ENCODE measurements at places on chromosomes 4 and X. TPM values are rescaled to one million over a fixed set of nuclear protein-coding genes. Genes with fewer than 3 reads are reported as not detected.

DNA sequence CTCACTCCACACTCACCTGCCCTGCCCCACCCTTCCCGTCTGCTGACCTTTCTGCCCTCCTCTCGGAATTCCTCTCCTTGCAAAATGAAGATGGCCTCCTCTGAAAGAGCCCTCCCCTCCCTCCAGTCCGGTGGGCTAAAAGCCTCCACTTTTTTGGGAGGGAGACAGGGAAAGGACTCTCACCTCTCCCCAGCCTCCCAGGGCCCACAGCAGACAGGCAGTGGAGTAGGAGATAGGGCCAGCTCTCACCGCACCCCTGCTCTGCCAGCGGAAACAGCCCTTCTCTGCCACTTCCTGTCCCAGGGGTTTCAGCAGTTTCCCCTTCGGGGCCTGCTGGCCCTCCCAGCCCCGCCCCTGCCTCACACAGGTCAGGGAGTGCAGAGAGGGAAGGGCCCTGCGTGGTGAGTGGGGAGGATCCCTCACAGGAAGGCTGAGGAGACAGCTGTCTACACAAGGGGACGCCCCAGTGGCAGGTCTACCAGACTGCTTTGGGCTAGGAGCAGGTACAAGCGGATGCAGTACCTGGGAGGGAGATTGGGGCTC, 18.2 kb downstream of the ELF4 start:
- no peak for DNase-seq

DNA sequence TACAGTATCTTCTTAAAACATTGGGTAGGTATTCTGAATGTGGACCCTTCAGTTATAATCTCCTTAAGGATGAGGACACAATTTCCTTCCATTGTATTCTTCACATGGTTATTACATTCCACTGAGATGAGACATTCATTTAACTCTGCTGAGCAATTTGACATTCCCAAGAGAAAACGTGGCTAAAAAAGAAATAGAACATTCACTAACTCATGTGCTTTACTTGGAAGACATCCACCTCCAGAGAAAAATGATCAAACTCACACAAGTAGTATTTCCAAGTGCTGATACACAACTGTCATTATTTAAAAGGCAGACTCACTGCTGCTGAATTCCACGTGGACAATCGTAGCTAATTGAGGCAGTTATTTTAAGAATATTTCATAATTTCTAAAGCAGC, 227.9 kb upstream of the ANKRD50 start:
- DNase-seq, result no peak

DNA sequence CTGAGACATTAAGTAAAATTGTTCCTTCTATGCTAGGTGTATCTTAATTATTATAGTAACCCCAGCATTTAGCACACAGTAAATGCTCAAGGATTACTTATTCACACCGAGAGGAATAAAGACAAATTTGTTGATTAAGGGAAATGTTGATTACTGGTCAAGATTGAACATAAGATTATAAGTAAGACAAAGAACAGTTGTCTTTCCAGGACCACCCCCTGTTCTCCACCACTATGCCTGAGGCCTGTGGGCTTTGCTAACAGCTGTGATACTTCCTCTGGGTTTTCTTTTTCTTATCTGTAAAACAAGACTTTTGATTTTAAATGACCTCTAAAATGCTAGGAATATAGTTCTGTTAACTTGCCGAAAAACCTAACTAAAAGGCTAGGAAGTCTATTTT, 128.0 kb downstream of the DCLK2 start:
- no peak for DNase-seq

The C4orf54 gene
- 0.07 TPM for total RNA-seq

GRCh38 chr4:147492306-147492705, 11.4 kb downstream of the EDNRA start:
- DNase-seq, result no peak

GRCh38 chr4:185358514-185358913, 37.2 kb downstream of the LRP2BP start:
- no peak for DNase-seq

DNA sequence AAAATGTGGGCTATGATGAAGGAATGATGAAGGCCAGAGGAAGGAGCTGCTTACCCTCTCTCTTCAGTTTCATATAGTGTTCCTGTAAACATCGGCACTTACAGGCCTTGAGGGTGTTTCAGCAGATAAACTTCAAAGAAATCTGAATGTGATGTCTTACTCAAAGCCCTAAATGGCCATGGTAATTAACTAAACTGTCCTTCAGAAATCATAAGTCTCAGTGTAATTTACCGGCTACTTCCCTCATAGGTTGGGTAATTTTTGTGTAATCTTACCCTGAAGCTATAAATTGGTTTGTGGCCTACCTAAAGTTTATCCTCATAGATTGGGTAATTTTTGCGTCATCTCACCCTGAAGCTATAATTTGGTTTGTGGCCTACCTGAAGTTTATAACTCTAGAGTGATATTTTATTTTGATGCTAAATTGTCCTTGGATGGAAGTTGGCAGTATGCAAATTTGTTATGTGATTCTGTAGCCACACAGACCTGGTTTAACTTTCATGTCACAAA, 2700.3 kb downstream of the ARAP2 start:
- no peak for DNase-seq

- DNase-seq, result no peak
Measured at GRCh38 chr4:83252782-83253405, 31.7 kb downstream of the COQ2 start.

DNA sequence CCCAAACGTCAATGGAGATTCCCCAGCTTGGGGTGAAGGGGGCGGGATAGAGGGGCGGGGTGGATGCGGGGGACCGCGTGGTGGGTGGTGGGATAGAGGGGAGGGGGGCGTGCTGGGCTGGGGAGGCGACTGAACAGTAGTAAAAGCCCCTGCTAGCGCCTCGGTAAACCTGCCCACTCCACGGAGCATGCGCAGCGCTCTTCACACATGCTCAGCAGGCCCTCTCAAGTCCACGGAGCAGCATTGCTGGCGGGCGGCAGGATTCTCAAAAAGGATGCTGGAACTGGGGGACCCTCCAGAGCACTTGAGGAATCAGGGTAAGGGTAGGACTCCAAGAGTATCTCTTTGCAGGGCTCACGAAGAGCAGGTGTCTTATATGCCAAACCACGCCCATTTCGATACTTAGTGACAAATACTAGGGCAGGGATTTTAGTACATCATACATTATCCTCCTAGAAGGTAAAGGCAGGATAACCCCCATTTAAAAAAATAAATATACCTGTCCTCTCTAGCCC, 378 bp upstream of the RPS6KA6 start:
- no peak for DNase-seq

GRCh38 chrX:110315551-110315950, 2.3 kb downstream of the AMMECR1 start:
- no peak for DNase-seq

- DNase-seq, result no peak
Measured at GRCh38 chrX:24761306-24761705, 67.6 kb downstream of the POLA1 start.

Data from thoracic aorta (tissue), 2 donors.